ENCODE measurements at places on chromosomes 3 and 15.
A peak's percentile ranks its signal among the peaks of the same experiment; 100 is the strongest.

GRCh38 chr3:159032311-159032710 lies 230.5 kb downstream of the MFSD1 start:
- no peak for DNase-seq

DNA sequence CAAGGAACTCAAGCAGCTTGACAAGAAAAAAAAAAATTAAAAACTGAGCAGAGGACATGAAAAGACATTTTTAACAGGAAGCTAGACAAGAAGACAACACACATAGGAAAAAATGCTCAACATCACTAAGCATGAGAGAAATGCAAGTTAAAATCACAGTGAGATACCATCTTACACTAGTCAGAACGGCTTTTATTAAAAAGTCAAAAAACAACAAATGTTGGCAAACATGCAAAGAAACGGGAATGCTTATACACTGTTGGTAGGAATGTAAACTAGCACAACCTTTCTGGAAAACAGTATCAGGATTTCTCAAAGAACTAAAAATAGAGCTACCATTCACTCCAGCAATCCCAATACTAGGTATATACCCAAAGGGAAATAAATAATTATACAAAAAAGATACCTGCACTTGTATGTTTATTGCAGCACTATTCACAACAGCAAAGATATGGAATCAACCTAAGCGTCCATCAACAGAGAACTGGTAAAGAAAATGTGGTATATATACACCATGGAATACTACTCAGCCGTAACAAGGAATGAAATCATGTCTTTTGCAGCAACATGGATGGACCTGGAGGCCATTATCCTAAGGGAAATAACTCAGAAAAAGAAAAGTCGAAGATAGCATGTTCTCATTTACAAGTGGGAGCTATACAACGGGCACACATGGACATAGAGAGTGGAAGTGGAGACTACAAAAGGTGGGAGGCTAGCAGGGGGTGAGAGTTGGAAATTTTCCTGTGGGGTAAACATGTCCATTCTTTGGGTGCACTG lies 5.2 kb downstream of the GOLIM4 start:
- DNase-seq, result no peak

DNA sequence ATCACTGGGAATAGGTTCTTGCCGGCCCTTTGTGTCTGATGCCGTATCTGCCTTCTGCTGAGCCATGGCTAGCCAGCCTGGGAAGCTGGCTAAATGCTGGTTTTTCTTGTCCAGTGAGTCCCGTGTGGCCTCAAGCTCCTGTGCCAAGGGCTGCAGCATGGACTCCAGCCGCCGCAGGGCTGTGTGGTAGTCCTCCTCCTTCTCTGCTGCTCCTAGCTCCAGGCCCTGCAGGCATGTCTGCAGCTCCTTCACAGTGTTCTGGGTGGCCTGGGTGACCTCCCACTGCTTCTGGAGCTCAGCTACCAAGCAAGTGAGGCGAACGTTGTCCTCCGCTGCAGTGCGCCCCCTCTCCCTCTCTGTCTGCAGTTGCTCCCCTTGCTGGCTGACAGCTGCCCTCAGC lies 24.9 kb downstream of the CXCR6 start:
- DNase-seq, result no peak

DNA sequence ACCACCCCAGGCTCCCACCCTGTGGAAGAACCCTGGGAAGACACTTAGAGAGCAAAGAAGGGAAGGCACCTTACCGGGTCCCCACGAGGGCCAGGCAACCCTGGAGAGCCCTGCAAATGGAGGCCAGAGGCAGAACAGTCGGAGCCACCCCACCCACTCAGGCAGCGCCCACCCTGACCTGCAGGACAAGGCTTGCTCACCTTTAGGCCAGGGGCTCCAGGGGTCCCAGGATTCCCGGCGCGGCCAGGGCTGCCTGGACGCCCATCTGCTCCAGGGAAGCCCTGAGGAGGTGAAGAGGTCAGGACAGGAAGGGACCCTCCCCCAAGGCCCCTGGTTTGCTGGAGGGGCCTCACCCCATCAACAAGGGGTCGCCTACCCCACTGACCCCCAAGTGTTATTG lies 10.3 kb downstream of the COL7A1 start:
- DNase-seq, result no peak

DNA sequence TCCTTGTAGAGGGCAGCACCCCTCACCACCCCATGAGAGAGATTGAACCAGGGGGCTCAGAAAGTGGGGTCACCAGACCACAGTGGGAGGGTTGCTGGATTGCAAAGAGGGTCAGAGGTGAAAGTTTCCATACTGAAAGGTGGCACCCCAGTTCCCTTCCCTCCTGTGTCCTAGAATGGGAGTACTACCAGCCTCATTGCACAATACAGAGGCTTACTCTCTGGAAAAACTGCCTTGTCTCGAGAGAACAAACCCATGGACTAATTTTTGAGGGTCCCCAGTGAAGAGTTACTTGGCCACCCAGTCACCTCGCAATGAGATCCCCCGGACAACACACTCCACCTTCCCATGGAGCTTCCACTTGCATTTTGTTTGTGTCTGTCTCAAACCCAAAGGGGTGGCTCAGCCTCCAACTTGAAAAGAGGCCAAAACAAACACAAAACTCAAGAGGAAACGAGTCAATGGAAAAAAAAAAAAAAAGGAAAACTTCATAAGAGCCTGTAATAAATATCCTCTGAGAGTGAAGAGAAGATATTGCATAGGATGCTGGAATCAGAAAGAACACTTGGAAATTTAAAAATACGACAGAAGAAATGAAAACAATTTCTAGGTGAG lies 18.6 kb downstream of the MESP2 start:
- DNase-seq, result peak; percentile 87

DNA sequence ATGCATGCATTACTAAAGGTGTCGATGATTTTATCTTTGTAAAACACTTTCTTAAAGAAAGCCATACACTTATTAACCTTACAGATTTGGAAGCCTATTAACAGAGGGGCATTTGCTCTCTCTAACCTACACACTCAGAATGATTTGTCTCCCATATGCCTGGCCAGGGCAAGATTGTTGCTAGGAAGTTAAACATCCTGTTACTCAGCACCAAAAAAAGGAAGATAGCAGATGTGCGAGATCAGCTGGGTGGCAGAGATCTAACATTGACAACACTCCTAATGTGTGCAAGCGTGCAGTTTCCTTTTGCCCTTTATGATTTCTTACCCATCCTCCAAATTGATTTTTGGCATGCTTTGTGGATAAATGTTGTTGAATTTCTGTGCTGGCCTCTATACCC lies 73.9 kb upstream of the TMEM108 start:
- DNase-seq, result no peak

DNA sequence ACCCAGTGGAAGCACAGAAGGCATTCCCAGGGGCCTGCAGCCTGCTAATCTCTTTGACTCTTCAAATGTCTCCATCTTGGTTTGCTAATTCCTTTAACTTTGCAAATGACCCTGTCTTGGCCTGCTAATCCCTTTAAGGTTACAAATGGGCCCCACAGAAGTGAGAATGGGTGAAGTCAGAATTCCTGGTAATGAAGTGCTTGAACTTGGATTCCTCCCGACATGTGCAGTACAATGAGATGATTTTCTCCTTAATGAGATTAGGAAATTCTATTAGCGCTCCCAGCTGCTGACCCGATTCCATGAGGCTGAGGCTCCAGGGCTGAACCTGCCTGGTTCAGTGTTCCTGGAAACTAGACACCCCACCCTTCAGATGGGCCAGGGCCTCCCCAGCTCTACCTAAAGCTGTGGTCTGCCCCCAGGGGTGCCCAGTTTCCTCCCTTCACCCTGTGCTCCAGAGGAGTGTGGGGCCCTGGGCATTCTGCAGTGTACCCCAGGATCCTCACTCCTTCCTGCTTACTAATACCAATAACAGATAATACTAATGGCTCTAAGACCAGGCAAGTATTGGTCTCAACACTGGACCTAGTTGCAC lies 47.4 kb downstream of the SCN5A start:
- no peak for DNase-seq

- peak; percentile 83 for DNase-seq
Observed at GRCh38 chr3:55191911-55192775, 264.3 kb upstream of the LRTM1 start.

GRCh38 chr15:42499858-42500609 lies 4.6 kb downstream of the SNAP23 start:
- DNase-seq, result peak; percentile 39
